ENCODE measurements at places on chromosomes 7 and 10.

GRCh38 chr10:21530641-21531040 is 3.4 kb upstream of the MLLT10 start:
- no peak for DNase-seq

GRCh38 chr10:61406736-61407135 is 46.4 kb downstream of the TMEM26 start:
- no peak for DNase-seq

GRCh38 chr7:47941136-47941844 is 7.0 kb downstream of the PKD1L1 start:
- DNase-seq = no peak

DNA sequence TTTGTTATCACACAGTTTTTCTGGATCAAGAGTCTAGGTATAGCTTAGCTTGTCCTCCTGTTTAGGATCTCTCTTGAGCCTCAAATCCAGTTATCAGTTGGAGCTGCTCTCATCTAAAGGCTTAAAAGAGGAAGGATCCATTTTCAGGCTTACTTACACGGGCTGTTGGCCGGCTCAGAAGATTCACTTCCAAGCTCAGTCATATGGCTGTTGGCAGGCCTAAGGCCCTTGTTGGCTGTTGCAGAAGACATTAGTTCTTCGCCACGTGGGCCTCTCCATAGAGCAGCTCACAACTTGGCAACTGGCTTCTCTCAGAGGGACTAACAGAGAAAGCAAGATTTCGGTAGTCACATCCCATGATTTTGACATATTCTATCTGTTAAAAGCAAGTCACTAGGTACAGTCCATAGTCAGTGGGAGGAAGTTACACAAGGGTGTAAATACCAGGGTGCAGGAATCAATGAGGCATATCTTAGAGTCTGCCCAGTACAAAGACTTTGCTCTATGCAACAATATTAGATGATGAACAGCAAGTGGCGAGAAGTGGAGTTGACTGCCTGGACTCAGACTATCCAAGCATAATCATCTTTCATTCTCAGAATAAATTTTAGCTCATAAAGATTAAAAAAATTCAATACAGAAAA is 280.1 kb upstream of the MBL2 start:
- no peak for DNase-seq

DNA sequence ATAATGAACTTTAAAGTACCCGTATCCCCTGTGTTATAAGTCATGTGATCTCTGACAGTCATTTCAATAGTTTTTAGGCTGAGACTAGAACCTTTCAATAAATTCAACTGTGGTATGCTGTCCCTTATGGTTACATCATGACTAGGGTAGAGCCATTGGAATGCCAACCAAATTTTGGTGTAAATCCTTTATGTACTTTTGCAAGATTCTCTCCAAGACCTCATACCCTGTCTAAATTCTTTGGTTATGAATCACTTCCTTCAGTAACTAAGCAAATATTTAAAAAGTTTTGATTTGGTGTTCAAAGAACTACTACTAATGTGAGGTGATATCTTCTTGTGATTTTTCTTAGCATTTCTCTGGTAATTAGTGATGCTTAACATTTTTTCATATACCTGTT is 20.8 kb upstream of the OR6B1 start:
- no peak for DNase-seq

GRCh38 chr7:77788327-77788902 is 9.8 kb downstream of the TMEM60 start:
- DNase-seq = no peak

GRCh38 chr10:60420991-60421894 is 31.6 kb upstream of the ANK3 start:
- no peak for DNase-seq

DNA sequence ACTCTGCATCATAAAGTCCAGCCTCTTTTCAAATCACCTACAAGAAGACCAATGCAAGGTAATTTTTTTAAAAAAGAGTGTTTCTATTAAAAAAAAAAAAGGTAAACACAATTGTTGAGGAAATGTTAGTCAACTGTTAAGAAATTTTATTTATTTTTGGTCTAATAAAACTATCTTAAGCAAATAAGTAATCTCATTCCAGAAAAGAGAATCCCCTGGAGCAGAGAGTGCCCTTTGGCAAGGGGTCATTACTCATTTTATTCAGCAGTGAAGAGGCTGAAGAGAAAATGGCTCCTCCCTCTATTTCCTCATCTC is 63.4 kb upstream of the GSDME start:
- no peak for DNase-seq

DNA sequence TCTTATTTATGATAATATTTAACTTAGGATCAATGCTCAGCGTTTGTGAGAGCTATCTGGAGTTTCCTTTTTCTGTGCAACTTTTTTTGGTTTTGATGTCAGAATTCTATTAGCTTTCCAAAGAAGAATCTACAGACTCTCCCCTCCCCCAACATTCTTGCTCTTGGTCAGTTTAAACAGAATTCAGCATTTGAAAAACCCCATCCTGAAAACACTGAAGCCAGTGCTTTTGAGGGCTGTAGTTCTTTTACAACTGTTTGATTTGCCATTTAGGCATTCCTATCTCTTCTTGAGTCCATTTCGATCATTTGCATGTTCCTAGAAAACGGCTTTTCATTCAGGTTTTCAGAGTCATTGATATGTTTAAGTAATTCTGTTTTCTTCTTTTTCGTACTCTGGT is 15.6 kb upstream of the CXCL12 start:
- DNase-seq = no peak

GRCh38 chr10:87865241-87865881 is 1.9 kb downstream of the PTEN start:
- DNase-seq = peak; percentile 67

DNA sequence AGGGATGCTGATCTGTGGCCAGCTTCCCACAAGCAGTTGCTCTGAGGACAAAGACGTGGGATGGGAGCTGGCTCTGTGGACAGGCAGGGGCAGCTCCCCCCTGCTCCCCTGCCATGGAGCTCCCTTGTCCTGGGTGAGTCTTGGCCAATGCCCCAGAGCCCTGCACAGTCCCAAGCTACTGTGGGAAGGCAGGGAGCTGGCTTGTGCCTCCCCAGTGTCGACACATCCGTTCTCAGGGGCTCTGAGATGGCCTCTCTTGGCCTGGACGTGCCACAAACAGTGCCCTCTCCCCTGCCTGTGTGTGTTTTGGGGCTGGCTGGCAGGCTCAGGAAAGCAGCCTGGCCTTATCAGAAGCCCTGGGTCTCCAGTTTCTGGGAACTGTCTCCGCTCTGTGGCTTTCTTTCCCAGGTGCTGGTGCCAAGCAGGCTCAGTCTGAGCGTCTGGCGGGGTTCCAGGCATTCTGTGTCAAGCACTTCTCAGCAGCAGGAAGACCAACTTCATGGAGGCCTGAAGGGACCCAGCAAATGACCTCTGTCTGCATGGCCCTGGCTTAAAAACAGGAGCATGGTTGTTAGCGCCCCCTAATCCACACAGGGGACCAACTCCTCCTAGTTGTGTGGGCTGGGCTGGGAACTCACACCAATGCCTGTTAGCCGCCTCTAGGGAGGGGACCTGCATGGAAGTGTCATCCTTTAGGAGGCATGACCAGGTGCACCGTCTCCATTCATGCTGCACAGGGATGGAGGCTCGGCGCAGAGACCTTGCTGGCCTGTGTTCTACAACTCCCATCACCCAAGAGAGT is 375.2 kb downstream of the RPS24 start:
- DNase-seq = no peak

GRCh38 chr10:12481924-12482323 is 132.6 kb downstream of the CAMK1D start:
- DNase-seq = no peak

GRCh38 chr10:128172756-128173155 is 46.5 kb upstream of the MKI67 start:
- DNase-seq = no peak

- no peak for DNase-seq
Observed at GRCh38 chr10:31875608-31876007, 53.0 kb downstream of the ARHGAP12 start.

DNA sequence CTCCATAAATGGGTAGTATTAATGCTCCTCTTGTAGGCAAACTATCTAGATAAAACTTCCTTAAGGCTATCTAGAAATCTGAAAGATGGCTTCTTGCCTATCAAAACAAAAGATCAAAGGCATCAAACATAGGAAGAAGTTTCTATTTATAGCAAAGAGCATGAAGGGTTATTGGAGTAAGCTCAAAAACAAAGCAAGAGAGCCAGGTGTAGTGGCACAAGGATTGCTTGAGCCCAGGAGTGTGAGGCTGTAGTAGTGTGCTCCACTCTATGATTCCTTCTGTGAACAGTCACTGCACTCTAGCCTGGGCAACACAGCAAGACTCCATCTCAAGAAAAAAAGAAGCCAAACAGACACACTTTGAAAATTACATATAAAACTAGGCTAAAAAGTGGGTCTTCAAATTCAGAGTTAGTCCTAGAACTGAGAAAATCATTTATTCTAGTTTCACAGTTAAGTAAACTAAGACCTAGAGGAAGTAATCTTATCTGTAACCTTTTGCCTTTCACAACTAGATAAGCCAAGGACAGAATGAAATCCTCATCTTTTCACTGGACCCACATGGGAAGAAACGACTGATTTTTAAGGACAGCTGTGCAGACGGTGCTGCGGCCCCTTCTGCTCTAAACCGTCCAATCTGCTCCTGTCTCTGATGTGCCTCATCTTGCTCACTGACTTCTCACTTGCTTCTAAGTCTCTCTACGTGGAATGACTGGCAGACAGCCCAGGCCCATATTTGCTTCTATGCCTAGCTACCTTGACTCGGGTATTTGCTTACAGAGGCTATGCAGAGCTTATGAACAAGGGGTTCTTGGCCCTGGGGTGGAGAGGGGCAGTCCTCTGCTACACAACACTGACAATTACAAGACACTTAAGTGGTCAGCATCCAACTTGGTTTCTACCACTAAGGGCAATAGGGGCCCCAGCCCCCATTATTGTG is 50.0 kb downstream of the ESYT2 start:
- no peak for DNase-seq

GRCh38 chr10:68251625-68252495 is 19.9 kb upstream of the ATOH7 start:
- DNase-seq = no peak

DNA sequence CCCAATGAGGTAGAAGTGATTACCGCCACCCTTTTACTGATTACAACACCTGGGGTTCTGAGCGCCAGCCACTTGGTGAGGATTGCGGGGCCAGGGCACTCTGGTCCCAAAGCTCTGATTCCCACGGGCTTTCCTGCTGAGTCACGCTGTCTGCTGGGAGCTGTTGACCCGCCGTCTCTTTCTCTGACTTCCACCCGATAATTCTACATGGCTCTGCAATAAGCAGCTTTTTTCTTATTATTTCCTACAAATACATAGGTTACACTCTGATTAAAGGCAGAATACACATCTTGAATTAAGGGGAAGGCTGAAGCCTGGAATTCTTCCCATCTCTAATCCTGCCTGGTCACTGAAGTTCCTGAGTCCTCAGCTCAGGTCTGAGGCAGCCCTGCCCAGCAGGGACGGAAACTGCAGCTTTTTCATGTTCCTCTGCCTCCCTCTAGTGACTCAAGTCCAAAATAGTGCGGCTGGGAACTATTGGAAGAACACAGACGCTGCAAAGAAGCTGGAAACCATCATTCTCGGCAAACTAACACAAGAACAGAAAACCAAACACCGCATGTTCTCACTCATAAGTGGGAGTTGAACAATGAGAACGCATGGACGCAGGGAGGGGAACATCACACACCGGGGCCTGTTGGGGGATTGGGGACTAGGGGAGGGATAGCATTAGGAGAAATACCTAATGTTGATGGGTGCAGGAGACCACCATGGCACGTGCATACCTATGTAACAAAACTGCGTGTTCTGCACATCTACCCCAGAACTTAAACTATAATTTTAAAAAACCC is 178.3 kb downstream of the PRKCQ start:
- peak; percentile 97 for DNase-seq

GRCh38 chr7:18407385-18407784 is 88.2 kb upstream of the HDAC9 start:
- DNase-seq = no peak

DNA sequence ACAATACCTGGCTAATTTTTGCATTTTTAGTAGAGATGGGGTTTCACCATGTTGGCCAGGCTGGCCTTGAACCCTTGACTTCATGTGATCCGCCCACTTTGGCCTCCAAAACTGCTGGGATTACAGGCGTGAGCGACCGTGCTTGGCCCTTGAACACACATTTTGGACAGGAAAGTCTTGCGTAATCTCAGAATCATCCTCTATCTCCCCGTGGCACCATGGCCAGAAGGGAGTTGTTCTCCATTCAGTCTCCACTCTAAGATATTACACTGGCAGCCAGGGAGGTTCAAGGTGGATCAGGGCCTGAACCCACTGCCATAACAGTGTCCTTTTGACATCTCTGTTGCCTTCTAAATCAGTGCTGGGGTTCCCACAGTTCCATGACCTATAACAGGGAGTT is 29.2 kb upstream of the GALNTL5 start:
- DNase-seq = no peak

DNA sequence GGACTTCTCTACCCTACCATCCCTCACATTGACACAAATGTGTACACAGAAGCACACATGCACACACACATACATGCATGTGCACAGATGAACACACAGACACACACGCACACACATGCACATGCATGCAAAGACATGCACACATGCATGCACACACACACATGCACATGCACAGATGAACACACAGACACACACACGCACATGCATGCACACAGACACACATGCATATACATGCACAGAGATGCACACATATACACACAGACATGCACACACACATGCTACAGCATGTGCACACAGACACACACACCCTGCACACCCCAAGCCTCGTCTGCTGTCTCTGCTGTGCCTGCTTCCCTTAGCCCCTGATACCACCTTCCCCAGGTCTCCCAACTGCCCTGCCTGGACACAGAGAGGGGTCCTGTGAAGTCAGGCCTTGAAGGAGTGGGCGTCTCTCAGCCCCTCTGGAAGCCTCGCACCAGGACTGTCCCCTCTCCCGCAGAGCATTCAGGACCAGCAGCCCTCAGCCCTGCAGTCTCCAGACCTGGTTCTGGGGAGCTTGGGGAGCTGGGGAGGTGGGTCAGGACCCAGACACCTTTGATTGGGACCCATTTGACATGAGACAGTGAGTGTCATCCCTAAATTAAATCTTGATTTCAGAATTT is 181.8 kb downstream of the DNAJB6 start:
- DNase-seq = no peak

- no peak for DNase-seq
Observed at GRCh38 chr7:133479456-133480065, 226.7 kb downstream of the EXOC4 start.

- no peak for DNase-seq
Observed at GRCh38 chr10:80485076-80485945, 31.2 kb downstream of the TSPAN14 start.

GRCh38 chr7:34622771-34623250 is 35.2 kb upstream of the NPSR1 start:
- no peak for DNase-seq

DNA sequence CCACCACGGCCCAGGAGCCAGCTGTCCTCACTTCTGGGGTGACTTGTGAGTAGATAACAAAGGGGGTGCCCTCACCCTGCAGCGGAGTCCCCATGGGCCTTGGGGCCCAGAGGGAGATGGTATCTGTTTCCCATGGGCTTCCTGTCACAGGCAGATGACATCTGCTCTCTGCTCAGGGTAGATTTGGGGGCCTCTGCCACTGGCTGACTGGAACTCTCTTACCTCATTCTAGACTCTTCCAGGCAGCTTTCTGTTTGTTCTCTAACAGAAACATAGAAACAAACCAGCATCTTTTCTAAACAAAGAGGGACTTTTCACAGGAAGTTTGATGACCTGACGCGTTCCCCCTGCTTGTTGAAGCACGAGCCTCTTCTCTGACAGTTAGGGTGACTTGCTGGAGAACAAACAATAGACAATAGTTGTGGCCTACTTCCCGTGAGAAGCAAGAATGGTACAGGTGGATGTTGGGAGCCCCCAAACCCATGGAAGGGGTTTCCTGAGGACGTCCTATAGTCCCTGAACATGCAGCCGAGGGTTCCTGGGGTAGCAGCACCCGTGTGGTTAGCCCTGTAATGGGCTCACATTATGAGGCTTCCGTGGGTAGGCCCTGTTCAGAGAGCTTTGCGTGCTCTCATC is 61.6 kb downstream of the GRK5 start:
- peak; percentile 15 for DNase-seq

Data from Kasumi-1 (cell line).